ENCODE measurements at places on chromosomes 1 and 21. TPM values are rescaled to one million over a fixed set of nuclear protein-coding genes. Genes with fewer than 3 reads are reported as not detected.

Gene NBPF6
- total RNA-seq, result not detected

Gene DPYD
- 56.9 TPM for total RNA-seq

Gene CSMD2
- not detected for total RNA-seq

Gene SPRR2E
- not detected for total RNA-seq

Gene RIMKLA
- 0.39 TPM for total RNA-seq

Gene CD247
- total RNA-seq, result 1,027 TPM

Gene GFI1
- total RNA-seq, result 42.7 TPM

DNA sequence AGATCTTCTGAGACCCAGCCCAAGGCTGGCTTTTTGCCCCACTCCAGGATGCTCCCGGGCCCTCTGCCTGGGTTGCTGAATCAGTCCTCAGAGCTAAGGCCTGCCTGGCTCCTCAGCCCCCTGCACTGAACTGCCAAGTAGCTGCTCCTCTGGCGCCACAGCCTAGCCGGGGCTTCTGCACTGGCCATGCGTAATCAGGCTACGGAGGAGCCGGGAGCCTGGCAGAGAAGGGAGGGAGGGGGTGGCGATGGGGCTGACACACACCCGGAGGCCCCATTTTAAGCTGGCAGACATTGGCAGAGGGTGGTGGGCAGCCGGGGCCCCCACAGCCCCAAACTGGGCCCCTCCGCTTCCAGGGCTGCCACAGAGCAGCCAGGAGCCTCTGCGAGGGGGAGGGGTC is 38.7 kb downstream of the ALPL start:
- DNase-seq, result no peak
- H3K4me1 ChIP-seq, result no peaks in the 10 kb centered on the region
- H3K4me3 ChIP-seq, result no peak overlapping the region
- no peaks in the 10 kb centered on the region for H3K27me3 ChIP-seq
- no peak overlapping the region for H3K27ac ChIP-seq

DNA sequence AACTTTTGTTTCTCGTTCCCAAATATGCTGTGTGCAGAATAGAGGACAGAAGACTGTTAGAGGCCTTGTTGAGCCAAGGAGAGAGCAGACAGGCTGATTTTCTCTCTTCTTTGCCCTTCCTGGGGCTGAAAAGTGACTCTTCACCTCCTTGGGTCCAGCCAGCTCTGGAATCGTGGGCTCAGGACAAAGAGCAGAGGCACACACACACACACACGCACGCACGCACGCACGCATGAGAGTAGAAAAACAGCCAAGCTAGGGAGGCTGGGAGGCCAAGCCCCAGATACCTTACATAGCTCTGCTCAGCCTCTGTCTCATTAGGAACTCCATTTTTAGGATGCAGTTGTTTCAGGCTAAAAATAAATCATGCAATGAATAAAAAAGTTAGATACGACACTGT is at the start of gene CASQ2:
Gene CASQ2, minus strand, starts transcription at position 166 of the 400 bp plus-strand sequence. CDS start 173 bp downstream, outside the sequence.
- H3K27ac ChIP-seq, result no peak within 1 kb of the TSS
- DNase-seq, result no peak
- no peak within 1 kb of the TSS for H3K4me3 ChIP-seq
- H3K27me3 ChIP-seq, result no peaks in the 10 kb centered on the region

- H3K27me3 ChIP-seq, result no peaks in the 10 kb centered on the region
- H3K4me3 ChIP-seq, result peak overlapping the region; percentile 31
- DNase-seq, result peak; percentile 46
- no peaks in the 10 kb centered on the region for H3K36me3 ChIP-seq
- H3K27ac ChIP-seq, result no peak overlapping the region
Observed at GRCh38 chr1:119327450-119328155, 41.0 kb upstream of the HAO2 start.

- no peaks in the 10 kb centered on the region for H3K27me3 ChIP-seq
- DNase-seq, result no peak
- H3K4me3 ChIP-seq, result no peak overlapping the region
- H3K27ac ChIP-seq, result no peak overlapping the region
- H3K4me1 ChIP-seq, result no peaks in the 10 kb centered on the region
Observed at GRCh38 chr1:6303397-6304012, 42.6 kb upstream of the GPR153 start.

- no peak overlapping the region for H3K4me3 ChIP-seq
- no peaks in the 10 kb centered on the region for H3K36me3 ChIP-seq
- H3K4me1 ChIP-seq, result peaks cover 6% of the 10 kb centered on the region
- no peak overlapping the region for H3K27ac ChIP-seq
- DNase-seq, result no peak
- peaks cover 2% of the 10 kb centered on the region for H3K27me3 ChIP-seq
Observed at GRCh38 chr1:54955359-54955758, 25.1 kb upstream of the TMEM61 start.

DNA sequence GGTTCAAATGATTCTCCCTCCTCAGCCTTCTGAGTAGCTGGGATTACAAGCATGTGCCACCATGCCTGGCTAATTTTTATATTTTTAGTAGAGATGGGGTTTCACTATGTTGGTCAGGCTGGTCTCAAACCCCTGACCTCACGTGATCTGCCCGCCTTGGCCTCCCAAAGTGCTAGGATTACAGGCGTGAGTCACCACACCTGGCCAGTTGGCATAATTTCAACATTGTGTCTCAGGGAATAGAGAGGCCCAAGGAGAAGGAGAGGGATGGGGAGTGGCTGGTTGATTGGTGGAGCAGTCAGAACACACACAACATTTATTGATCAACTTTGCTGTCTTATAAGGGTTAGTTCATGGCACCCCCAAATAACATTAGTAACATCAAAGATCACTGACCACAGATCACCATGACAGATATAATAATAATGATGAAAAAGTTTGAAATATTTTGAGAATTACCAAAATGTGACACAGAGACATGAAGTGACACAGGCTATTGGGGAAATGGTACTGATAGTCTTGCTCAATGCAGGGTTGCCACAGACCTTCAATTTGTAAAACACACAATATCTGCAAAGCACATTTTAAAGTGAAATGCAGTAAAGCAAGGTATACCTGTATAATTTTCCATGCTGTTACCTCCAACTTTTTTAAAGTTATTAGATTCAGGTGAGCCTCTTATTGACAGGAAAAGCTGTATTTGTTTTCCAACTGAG is 15.8 kb upstream of the CYB5R1 start:
- no peak overlapping the region for H3K27ac ChIP-seq
- no peaks in the 10 kb centered on the region for H3K4me1 ChIP-seq
- H3K4me3 ChIP-seq, result no peak overlapping the region
- H3K36me3 ChIP-seq, result no peaks in the 10 kb centered on the region

GRCh38 chr1:167503626-167504466 is 14.5 kb downstream of the CD247 start:
- DNase-seq, result peak; percentile 19
- peaks cover 87% of the 10 kb centered on the region for H3K4me1 ChIP-seq
- peak overlapping the region; percentile 97 for H3K27ac ChIP-seq
- no peaks in the 10 kb centered on the region for H3K27me3 ChIP-seq
- H3K36me3 ChIP-seq, result peaks cover 79% of the 10 kb centered on the region

GRCh38 chr1:34066981-34067603 is 97.9 kb downstream of the CSMD2 start:
- H3K27ac ChIP-seq, result no peak overlapping the region
- H3K36me3 ChIP-seq, result no peaks in the 10 kb centered on the region
- H3K4me1 ChIP-seq, result no peaks in the 10 kb centered on the region
- no peak overlapping the region for H3K4me3 ChIP-seq
- DNase-seq, result no peak

DNA sequence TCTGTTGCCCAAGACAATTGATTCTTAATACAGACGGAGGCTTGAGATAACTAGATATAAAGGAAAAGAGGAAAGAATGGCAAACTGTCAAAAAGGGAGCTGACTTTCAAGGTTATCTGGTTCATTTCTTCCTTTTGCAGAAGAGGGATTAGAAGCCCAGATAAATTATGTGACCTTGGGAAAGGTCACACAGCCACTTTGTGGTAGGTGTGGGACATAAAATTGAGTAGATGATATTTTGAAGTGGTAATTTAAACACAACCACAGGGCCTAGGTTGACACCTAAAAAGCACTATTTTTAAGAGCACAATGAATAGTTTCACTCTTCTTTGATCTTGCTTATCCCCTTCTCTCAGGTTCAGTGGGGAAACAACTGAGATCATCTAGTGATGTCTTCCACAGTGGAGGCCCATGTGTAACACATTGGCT is 16.9 kb upstream of the KIAA0040 start:
- peaks cover 13% of the 10 kb centered on the region for H3K4me1 ChIP-seq
- H3K4me3 ChIP-seq, result no peak overlapping the region
- peak; percentile 58 for DNase-seq
- H3K36me3 ChIP-seq, result no peaks in the 10 kb centered on the region
- H3K27ac ChIP-seq, result peak overlapping the region; percentile 65

DNA sequence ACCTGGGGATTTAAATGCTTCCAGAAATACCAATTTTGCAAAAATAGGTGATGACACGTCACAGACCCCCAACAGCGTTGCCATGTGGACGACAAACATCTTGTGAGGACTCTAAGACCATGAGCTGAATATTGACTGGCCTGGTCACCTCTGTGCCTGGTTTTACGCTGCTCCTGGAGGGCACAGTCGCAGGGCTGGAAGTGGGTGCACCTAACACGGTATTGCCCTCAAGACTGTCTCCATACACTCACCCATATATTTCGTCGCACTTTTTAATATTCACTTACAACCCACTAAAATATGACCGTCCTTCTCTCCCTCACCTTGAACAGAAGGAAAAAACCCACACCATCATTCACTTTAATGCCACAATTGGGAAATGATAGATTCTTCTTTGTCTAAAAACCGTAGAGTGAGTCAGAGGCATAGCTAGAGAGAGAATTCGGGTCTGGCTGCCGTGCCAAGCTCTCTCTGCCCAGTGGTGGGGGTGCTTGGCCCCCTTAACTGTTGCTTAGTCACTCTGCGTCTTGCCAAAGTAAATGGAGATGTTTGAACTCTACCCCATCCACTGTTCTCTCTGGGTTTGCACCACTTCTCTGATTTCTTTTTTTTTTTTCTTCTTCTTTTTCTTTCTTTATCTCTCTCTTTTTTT is 40.8 kb upstream of the UTS2 start:
- no peaks in the 10 kb centered on the region for H3K27me3 ChIP-seq
- peaks cover 9% of the 10 kb centered on the region for H3K4me1 ChIP-seq
- no peak overlapping the region for H3K4me3 ChIP-seq
- no peak for DNase-seq

DNA sequence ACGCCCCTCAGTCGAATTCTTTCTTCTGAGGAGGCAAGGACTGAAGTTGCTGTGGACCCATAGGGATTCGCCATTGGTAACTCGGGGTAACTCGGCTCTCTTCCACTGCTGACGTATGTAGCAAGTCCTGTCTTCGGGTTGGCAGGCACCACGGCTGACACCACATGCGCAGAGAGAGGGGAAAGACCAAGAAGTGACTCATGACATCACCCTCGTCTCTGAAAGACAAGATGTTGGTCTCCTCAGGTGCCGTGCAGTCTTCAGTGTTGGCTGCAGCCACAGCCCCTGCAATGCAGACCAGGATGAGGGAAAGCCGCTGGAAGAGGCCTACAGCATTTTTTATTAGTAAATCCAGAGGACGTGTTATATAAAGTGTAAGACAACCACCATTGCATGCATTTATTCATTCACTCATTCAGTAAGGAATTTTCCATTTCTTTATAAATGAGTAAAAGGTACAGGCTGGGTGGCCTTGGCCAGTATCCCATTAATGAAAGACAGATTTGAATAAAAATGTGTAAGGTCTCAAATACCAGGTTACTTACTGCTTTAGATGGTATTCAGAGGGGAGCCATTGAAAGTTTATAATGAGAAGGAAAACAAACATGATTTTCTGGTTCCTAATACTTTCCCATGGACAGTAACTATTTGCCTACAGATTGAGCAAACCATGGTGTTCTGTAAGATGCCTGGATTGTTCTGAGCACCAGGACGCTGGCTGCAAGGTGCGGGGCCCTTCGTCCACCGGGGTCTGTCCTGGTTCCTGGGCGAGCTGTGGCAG is 50.7 kb upstream of the IRF2BP2 start:
- no peak overlapping the region for H3K4me3 ChIP-seq
- no peak overlapping the region for H3K27ac ChIP-seq
- no peaks in the 10 kb centered on the region for H3K27me3 ChIP-seq
- H3K36me3 ChIP-seq, result no peaks in the 10 kb centered on the region
- DNase-seq, result no peak

- H3K4me3 ChIP-seq, result no peak overlapping the region
- no peaks in the 10 kb centered on the region for H3K36me3 ChIP-seq
- DNase-seq, result peak; percentile 55
- H3K4me1 ChIP-seq, result no peaks in the 10 kb centered on the region
- no peak overlapping the region for H3K27ac ChIP-seq
Observed at GRCh38 chr1:24541711-24542346, 14.1 kb upstream of the NCMAP start.

GRCh38 chr1:202915146-202915545 is 11.9 kb downstream of the KLHL12 start:
- peaks cover 70% of the 10 kb centered on the region for H3K36me3 ChIP-seq
- DNase-seq, result no peak
- H3K4me3 ChIP-seq, result no peak overlapping the region
- H3K27ac ChIP-seq, result no peak overlapping the region
- H3K4me1 ChIP-seq, result no peaks in the 10 kb centered on the region

GRCh38 chr1:38786040-38786436 is 73.5 kb downstream of the RRAGC start:
- H3K27ac ChIP-seq, result no peak overlapping the region
- no peaks in the 10 kb centered on the region for H3K36me3 ChIP-seq
- peaks cover 8% of the 10 kb centered on the region for H3K27me3 ChIP-seq
- H3K4me3 ChIP-seq, result no peak overlapping the region
- no peaks in the 10 kb centered on the region for H3K4me1 ChIP-seq

DNA sequence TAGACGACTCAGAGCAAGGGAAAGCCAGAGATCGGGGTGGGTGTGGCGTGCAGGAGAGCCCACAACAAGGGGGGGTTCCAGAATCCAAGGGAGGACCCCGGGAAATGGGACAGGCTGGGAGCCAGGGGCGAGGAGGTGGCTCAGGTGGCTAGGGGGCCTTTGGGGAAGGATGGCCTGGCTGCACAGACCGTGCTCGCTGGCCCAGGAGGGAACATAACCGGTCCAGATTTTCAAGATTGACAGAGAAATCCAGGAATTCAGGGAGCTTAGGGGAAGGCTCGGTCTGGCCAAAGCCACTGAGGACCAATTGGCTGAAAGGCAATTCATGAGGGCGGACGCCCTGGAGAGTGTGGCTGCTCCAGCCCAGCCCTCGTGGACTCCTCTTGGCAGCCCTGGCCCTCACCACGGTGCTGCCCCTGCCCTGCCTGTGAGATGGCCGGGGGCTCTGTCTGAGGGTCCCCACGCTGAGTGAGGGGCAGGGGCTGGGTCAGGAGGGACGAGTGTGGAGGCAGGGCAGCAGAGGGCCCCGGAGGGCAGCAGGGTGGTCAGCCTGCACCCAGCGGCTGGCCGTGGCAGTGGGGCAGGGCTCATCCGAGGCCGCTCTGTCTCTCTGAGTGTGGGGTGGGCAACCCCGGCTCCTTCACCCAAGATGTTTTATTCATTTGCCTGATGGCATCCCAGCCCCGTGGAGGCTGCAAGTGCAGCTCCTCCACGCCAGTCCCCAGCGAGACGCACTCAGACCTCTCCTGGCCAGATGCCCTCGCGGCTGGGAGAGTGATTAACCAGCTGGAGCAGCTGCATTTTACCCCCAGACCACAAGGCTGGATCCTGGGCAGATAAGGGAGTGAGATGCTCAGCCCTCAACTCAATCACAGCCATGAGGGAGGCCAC is 5.6 kb upstream of the LRRC3 start:
- peaks cover 3% of the 10 kb centered on the region for H3K4me1 ChIP-seq
- DNase-seq, result peak; percentile 5
- no peak overlapping the region for H3K27ac ChIP-seq
- H3K4me3 ChIP-seq, result no peak overlapping the region
- peaks cover 2% of the 10 kb centered on the region for H3K27me3 ChIP-seq
